Stimulated activated CD4-positive, alpha-beta T cell treated with anti-CD3 and anti-CD28 coated beads, Interleukin-2, amount 100 ng/mL, for 24 hours (primary cell): ENCODE measurements at places on chromosomes 3 and 15.

DNA sequence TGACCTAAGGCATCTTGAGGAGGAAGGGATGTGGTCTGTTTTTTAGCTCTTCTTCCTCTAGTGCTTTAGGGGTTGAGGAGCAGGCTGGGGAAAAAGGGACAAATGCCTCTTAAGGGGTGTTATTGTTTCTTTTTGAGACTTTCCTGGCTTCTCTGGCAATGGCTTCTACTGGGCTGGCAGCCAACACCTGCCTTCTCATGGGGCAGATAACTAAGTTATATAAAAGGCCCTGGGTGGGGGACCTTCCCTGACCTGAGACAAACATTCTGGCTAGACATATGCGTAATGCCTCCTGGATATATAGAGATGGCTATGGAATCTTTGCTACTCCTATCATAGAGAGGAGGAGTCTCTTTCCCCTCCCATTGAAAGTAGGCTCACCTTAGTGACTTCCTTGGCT, 179.2 kb upstream of the PROK2 start:
- DNase-seq = no peak

GRCh38 chr3:179373938-179374337, 26.4 kb downstream of the MFN1 start:
- DNase-seq = no peak

DNA sequence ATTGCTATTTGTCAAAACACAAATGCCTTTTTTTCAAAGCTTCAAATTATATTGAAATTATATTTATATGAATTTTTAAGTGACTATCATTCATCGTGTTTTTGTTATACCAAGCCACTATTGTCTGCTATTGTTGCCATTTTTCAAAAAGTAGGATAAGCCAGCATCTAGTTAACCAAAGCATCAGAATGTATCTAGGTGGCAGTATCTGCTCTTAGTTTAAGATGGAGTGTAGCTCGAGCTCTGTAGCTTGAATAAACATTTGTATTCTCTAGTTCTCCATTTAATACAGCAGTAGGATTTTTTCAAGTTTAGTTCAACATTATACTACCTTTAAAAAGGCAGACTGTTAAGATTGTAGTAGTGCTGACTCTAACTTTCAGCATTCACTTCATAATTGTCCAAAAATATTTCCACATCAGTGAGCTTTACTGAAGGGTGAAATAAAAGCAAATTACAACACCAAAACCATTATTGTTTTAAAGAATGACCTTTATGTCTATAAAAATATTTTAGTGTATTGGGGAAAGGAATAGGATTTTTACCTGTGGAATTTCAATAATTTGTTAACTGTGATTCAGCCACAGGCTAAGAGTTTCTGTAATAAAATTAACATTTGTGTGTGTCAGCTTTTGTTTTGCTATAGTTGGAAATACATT, 19.6 kb upstream of the C15orf61 start:
- DNase-seq = no peak

- DNase-seq = no peak
Measured at GRCh38 chr3:42546691-42547213, 35.0 kb downstream of the SEC22C start.

DNA sequence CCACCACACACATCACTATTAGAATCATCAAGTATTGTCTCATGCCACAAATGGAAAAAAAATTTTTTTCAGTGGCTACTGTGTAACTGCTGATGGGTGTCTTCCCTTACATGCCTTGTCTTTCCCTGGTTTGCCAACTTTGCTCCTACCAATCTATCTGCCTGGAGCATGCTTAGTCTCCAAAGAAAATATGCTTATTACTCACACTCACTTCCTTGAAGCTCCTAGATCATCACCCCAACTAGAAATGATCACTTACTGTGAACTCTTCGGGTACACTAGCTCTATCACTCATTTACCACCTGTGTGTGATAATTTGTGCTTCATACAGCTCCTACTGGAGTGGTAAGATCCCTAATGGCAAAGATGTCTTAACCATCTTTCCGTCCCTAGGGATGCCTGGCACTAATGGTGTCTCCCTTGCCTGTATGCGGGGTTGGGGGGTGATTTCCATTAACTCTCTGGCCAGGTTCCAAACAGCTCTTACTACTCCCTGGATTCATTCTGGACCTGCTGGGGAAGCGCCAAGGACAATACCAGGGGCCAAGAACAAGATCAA, 799 bp downstream of the VPS33B start:
- no peak for DNase-seq

DNA sequence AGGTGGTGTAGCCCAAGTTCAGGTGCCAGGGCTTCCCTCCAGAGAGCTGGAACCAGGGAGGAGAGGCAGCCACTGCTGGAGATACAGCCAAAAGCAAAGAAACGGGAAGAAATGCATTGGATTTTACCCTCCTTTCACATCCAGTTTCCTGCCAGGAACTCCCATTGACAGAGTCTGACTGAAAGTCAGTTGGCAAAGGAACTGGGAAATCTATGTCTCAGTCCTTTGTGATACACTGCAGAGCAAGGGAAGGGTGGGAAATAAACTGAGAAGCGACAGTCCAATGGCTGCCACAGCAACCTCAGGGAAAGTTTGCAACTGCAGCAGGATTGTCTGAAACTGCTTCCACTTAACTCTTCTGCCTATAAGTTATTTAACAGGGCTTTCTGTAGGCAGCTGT, 142.6 kb downstream of the SATB1 start:
- DNase-seq = no peak

- no peak for DNase-seq
Measured at GRCh38 chr3:134792700-134793099, 2.4 kb upstream of the EPHB1 start.
